ENCODE measurements at places on chromosomes 7 and 10.

DNA sequence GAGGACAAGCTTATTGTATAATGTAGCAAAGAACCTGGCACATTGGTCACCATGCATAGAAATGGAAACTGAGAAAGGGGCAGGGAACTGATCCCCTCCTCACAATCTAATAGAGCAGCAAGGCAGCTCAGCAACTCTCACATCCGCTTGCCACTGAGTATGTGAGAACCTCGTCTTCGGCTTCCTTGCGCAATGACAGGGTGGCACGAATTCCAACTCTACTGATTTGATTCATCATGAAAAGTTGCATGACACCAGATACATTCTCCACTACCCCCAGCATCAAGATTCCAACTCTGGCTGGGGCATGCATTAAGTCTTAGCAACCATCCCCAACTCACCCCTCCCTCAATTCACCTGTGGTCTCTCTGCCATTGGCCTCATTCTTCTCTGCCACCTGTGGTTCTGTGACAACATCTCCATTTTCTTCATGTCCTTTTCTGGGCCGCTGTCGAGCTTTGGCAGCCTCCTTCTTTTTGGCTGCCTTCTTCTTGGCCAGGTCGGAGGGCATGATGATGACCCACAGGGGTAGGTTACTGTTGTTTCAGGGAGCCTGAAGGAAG, 976 bp downstream of the ABCF2 start:
- no peak for DNase-seq

- no peak for DNase-seq
Measured at GRCh38 chr10:84921701-84922100, 593.3 kb downstream of the CCSER2 start.

DNA sequence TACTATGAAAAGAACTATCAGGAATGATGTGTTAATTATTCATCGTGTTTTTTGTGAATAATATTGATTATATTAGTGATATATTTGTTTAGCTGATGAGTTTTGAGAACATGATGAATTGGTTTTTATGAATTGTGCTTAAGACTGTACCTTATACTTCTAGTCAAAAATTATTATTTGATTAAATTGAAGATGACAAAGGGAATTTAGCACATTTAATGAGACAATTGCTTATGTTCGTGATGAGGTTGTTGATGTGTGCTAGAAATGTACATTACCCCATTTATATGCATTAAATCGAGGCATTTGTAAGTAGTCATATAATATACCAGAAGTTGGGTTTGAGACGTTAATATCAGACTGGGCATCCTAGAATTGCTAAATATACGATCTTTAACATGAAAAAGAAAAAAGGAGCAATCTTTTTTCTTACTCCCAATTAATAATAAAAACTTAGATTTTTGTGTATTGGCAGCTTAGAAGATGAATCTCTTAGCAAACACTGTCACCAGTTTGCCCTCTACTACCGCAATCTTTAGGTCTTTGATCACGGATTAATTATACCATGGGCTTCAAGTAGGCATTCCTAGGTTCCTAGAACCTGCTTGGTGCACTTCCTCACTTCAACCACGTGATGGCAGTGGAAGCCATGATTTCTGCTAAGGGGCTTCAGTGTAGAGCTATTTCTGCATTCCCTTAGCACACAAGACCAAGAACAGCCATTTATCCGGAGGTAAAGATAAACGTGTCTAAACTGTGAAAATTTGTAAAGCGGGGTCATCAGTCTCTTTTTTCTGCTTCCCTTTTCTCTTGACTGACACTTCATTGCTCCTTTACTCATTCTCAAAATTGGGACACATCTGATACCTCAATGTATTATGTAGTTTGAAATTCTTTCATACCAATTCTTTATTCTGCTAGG, 1.6 kb downstream of the KLHDC10 start:
- peak; percentile 69 for DNase-seq

- no peak for DNase-seq
Measured at GRCh38 chr7:50214126-50214670, 90.3 kb upstream of the IKZF1 start.

GRCh38 chr7:140607441-140607989, 33.1 kb downstream of the DENND2A start:
- DNase-seq, result no peak

GRCh38 chr10:110007161-110007700, 553 bp upstream of the ADD3 start:
- no peak for DNase-seq

DNA sequence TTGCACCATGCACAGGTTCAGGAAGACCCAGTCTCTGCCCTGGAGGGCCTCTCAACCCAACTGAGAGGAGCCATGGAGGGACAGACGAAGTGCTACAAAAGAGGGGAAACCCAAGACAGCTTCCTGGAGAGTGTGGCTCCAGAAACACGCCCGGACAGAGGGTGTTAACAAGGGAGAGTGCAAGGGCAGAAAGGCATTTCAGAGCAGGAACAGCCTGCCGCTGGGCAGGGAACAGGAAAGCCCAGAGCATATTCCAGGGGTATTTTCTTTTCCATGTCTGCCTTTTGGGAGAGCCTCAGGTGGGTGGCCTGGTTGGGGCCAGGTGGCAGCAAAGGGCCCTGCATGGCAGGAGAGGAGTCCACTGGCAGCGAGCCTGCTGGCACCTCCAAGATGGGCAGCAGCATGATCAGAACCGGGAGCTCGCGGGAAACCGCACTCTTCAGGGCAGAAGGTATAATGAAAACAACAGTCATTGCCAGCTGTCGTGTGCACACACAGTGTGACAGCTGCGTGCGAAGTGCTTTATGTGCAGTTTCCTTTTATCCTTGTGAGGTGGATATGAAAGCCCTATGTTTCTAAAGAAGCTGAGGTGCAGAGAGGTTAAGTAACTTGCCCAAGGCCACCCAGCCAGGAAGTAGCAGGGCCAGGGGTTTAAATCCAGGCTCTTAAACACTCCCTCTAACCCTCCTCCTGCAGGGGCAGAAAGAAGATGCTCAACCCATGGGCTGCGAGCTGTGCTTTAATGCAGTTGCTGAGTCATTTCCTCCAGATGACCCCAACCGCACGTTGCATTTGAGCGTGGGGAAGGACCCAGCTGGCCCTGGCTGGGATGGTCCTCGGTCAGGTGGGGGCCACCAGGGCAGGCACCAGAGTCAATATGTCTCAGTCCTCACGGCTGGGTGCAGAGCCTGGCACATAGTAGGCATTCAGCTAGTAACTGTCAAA, 128.6 kb downstream of the OAT start:
- DNase-seq, result no peak

- no peak for DNase-seq
Measured at GRCh38 chr10:103767756-103768155, 87.6 kb downstream of the SH3PXD2A start.

DNA sequence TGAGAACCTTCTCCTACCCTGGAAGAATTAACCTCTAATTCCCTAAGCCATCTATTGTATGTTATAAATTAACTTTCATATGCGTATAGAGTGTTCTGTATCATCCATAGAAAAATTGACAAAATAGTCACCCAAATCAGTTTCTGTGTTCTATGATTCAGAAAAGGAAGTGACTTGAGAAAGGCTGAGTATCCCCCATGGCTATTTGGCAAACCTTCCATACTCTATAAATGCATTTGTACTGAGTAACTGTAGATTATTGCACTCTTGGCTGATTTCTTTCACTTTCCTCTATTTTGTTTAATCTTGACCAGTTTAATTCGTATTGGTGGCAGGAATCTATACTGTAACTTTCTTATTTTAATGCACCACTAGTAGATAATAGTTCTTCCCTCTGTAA, 182.2 kb downstream of the HTR7 start:
- DNase-seq, result no peak

DNA sequence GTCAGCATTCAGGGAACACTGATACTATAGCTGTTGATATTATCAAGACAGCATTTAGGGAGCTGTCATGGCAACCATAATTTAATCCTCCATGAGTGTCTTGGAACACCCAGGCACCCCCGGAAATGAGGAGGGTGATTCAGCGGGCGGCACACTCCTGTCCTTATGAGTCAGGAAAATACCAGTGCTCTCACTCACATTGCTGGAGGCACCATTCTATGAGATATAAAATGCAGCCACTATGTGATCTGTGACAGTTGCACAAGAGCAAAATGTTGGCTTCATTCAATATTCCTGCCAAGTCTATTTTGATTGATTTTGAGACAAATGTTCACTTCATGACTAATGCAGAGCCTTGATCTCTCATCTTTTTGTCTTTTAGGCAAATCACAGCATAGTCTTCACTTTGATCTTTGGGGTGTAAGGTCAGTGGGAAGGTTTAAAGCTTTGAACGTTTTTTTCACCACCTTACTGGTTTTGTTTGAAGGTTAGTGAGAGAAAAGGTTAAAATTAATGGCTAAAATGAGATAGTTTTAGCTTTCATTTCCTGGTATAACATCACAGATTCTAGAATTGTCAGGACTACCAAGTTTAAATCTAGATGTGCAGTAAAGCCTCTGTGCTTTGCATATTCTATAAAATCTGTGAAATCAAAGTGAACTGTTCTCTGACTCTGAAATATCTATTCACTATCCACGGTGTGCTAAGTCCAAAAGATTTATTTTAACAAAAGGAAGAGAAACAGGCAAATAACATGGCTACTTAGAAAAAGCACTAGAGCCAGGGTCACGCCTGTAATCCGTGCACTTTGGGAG, 12.4 kb upstream of the ARHGAP12 start:
- DNase-seq, result no peak

- DNase-seq, result no peak
Measured at GRCh38 chr10:87734987-87735827, 75.5 kb downstream of the PAPSS2 start.

DNA sequence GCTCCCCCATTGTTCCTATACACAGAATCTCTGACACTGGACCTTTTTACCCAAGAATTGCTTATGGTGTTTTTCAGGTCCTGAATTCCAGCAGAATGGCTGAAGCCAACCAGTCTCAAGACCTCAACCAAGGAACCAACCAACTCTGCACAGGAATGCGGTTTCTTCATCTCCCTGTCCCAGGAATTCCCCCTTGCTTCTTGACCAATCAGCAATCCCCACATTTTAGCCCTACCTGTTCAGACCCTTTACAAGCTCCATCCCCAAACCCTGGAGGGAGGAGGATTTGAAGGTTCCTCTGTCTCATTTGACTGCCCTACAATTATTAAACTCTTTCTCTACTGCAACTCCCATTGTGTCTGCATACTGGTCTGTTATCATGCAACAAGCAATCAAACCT, 35.5 kb downstream of the HIBADH start:
- no peak for DNase-seq

DNA sequence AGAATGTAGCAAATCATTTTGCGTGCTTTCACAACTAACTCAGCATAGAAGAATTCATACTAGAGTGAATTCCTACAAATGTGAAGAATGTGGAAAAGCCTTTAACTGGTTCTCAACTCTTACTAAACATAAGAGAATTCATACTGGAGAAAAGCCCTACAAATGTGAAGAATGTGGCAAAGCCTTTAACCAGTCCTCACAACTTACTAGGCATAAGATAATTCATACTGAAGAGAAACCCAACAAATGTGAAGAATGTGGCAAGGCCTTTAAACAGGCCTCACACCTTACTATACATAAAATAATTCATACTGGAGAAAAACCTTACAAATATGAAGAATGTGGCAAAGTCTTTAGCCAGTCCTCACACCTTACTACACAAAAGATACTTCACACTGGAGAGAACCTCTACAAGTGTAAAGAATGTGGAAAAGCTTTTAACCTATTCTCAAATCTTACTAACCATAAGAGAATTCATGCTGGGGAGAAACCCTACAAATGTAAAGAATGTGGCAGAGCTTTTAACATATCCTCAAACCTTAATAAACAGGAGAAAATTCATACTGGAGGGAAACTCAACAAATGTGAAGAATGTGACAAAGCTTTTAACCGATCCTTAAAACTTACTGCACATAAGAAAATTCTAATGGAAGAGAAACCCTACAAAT, 40.8 kb downstream of the ZNF107 start:
- DNase-seq, result no peak

- no peak for DNase-seq
Measured at GRCh38 chr10:34252111-34252510, 563.0 kb downstream of the PARD3 start.

- DNase-seq, result no peak
Measured at GRCh38 chr7:24784277-24784676, 27.0 kb upstream of the GSDME start.

DNA sequence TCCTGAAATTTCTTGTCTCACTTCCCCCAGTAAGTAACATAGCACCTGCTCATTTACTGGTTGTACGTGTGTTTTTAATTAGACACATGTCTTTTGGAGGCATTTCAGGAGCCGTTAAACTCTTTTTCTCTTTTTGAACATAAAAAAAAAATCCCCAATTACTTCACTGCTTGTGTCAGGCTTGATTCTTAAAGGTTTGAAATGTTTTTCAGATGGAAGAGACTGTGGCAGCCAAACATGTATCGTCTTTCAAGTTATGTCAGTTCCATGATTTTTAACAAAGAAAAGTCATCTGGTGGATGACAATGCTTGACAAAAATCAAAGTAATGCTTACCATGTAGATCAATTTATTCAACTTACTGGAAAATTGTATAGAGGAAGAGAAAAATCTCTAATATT, 585.8 kb downstream of the GATA3 start:
- DNase-seq, result no peak

DNA sequence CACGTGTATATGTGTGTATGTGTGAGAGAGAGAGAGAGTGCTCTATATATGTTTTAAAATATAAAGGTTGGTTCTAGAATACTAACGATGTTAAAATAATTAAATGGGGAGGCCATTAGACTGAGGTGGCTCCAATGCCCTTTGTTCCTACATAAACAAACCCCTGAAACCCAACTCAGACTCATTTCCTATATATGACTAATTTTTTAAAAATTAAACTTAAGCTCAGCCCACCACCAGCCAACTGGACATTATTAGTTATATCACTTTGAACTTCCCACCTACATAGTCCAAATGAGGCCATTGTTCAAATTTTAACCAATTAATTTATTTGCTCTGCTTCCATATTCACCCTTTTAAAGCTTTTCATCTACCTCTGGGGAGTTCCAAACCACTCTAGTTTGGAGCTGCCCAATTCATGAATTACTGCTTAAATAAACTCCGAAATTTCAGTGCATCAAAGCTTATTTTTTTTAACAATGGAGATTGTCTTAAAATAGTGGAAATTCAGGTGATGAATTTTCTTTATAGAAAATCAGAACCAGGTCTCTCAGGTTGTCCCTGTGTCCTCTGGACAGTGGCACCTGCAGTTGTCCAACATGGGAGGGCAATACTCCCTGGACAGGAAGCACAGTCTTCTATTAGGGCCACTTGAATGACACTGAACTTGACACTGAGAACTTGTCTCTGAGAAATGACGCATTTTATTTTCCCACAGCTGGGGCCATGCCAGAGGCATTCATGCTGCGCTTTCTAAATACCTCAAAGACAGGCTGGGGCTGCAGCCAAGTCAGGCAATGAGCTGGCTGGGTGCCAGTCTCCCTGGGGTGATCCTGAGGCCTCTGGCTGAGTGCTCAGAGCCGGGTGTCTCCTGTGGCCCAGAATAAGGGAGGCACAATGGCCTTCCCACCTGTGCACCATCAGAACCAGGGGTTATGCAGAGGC, 109.5 kb upstream of the TMEM72 start:
- DNase-seq, result no peak

DNA sequence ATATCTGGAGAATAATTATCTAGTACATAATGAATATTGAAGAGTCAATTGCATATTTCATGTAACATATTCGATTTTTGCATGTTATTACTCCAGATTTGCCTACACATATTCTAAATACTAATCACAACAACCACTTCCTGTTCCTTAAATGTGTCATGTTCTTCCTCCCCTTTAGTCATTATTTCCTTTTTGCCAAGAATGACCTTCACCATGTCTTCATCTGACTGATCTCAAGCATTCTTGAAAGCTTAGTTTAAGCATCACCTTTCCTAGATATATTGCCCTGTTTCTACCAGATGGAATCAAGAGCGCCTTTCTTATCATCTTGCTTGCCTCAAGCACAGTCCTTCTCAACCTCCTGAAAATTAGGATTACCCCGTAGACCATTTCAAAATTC, 23.5 kb upstream of the MEOX2 start:
- DNase-seq, result no peak
